ENCODE measurements at places on chromosomes 1 and 21.

- no peak for DNase-seq
These were observed 132.8 kb downstream of the RERE start for GRCh38 chr1:8684590-8684989.

GRCh38 chr1:24910751-24911650 is 19.1 kb downstream of the RUNX3 start:
- peak; percentile 63 for DNase-seq

GRCh38 chr1:6491966-6492365 is 499 bp upstream of the PLEKHG5 start:
- no peak for DNase-seq

GRCh38 chr1:29117381-29117780 is 6.3 kb downstream of the TMEM200B start:
- no peak for DNase-seq

DNA sequence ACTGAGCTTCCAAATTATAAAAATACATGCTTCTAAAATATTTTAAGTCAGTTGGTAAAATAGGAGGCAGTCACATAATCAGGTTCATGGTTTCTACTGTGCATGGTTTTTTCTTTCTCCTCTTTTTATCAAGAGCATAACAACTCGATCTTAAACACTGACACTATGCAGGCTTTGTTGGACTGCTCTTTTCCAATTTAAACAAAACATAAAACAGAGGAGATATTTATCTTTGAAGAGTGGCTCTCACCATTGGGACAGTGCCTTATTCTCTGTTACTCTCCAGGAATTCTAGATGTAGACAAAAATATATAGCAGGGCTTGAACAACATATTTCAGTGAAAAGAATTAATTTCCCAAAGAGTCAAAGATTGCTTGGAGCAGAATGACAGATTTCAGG is 883.5 kb upstream of the ADGRL2 start:
- DNase-seq: no peak

Measured in activated T-cell treated with anti-CD3 and anti-CD28 coated beads for 1 hour (primary cell).